ENCODE measurements at places on chromosomes 4 and X.

DNA sequence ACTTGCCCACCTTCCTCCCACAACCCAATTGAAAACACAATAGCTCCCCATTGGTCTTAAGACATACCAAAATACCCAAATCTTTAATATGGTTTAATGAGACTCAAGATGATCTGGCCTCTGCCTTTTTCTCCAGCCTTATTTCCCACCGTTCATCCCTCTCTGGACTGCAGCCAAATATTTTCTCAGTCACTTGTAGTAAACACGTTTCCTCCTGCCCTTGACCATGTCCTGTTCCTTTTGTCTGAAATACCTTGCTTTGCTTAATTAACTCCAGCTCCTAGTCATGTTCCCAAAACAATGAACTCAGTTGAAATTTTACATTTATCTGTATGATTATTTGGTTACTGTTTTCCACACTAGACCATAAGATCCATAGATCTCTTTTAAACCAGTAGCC is 8.4 kb upstream of the NUP54 start:
- DNase-seq = no peak

DNA sequence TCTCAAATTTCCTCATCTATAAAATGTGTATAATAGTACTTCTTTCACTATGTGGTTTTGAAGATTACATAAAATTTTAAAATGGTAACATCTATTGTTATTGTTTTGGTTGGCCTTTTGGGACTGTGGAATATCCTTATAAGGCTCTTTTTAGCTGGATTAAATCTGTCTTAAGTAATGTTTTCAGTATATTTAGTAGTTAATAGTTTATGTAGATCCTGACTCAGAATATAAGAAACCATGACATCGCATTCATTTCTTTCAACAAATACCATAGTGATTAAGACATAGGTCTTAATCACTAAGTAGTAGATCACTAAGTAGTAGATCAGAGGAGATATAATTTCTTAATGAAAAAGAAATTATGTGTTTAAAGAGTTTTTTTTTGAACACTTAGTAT is 48.5 kb downstream of the MRPL1 start:
- DNase-seq = no peak

DNA sequence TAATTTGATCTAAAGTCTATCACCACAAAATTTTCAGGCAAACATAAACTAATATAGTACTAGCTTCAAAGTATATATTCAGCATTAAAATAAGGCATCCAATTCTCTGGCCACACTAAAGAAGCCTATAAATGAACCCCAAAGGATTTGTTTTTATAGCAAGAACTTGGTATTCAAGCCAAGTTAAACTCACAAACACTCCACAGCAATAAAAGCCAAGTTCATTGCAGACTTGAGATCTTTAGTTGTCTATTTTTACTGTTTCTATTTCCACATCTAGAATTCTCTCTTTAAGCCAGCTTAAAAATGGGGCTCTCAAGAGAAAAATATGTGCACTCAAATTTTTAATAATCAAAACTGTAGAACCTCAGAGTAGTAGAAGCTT is 51.1 kb downstream of the WDFY3 start:
- DNase-seq = no peak

GRCh38 chr4:159401791-159402380 is 299.0 kb downstream of the RAPGEF2 start:
- DNase-seq = no peak

DNA sequence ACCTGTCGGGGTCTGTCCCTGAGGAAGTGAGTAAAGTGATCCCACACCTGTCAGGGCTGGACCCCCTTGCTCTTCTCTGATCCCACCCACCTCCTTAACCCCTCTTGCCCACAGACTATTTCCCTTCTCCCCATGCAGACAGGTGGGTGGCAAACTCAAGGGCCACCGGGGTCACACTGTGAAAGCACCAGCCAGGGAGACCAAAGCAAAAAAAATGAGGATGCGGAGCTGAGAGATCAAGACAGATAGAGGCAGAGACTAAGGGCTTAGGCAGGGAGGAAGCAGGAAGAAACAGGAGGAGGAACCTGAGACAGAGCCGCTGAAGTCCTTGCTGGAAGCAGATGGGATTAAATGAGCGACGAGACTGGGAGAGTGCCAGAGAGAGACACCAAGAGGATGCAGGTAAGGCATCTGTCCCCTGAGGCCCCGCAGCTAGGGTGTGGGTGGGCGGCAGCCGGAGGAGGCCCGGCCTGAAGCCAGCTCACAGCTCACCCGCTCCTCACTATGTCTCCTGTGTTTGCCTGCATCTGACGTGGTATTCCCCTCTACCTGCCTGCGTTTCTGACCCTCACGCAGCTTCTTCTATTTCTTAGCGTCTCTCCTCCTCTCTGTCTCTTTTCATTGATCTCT is 7.2 kb downstream of the TIMM17B start:
- DNase-seq = no peak

DNA sequence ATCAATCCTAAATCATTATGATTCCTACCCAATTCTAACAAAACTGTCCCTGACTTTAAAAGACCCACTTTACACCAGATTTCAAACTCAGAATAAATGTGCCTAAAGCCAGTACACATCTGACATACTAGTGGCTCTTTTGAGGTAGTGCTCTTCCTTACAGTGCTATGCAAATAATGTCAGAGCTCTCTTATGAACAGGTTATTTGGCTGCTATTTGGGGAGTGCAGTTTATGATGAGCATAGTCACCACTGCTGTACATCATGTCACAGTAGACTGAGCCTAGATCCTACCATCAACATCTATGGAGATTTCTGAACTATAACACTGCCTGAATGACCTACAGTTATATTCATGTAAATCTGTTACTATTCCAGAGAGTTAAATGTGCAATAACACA is 50.4 kb upstream of the PAGE5 start:
- no peak for DNase-seq

DNA sequence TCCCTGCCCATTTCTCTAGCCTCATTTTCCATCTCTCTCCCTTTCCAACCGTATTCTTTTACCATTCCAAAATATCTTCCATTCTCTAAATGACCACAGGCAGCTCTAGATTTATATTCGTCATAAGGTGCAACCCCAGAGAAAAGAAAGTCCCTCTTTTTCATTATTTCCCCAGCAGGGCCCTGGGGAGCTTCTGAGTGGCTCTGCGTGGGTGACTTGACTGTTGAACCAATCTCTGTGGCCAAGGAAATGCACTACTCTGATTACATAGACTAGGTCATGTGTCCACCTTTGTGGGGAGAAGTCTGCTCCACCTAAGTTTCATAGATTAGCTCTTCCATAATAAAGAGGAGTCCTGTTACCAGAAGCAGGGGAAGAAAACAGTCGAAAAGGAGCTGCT is 51.4 kb downstream of the ATOH1 start:
- no peak for DNase-seq

- no peak for DNase-seq
Measured at GRCh38 chr4:158758142-158758541, 10.7 kb upstream of the FNIP2 start.

DNA sequence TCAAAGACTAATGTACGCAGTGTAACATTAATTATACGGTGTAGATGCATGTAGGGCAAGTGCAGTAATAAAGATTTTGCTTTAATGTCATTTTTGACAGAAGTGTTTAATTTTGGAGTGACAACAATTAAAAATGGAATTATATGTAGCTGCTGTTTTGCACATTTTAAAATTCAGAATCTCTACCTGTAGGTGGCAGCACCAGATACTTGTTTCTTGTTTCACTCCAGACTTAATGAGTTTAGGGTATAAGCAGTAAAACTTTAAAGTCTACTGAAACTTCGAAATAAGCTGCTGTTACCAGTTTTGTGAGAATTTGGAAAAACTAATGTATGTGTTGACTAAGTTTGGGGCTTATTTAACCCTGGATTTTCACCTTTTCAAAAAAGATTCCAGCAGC is 144.9 kb downstream of the POLA1 start:
- no peak for DNase-seq

DNA sequence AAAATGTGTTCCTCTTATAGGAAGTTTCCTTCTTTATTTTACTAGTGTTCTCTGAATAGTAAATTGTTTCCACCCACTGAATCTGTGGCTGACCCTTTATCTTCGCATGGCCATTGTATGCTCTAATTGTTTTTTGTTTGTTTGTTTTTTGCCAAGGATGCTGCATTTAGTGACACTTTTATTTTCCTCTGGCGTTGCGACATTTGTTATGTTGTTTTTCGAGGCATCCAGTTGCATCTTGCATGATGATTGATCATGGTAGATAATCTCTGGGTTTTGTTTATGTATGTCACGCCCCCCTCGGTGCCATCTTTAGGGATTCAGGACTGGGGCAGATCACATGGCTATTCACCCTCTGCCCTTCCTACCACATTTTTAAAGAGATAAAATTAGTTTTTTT is 2.2 kb downstream of the NMU start:
- no peak for DNase-seq

- no peak for DNase-seq
Measured at GRCh38 chrX:149124526-149125108, 380.5 kb downstream of the IDS start.

GRCh38 chr4:9867751-9868425 is 86.5 kb downstream of the DRD5 start:
- no peak for DNase-seq

- no peak for DNase-seq
Measured at GRCh38 chr4:112927544-112927943, 121.9 kb upstream of the ANK2 start.

GRCh38 chr4:40192114-40193015 is 4.5 kb upstream of the RHOH start:
- DNase-seq = no peak

GRCh38 chr4:10184041-10184440 is 67.4 kb upstream of the WDR1 start:
- DNase-seq = no peak

GRCh38 chr4:184448821-184449220 is 25.5 kb downstream of the IRF2 start:
- DNase-seq = no peak

DNA sequence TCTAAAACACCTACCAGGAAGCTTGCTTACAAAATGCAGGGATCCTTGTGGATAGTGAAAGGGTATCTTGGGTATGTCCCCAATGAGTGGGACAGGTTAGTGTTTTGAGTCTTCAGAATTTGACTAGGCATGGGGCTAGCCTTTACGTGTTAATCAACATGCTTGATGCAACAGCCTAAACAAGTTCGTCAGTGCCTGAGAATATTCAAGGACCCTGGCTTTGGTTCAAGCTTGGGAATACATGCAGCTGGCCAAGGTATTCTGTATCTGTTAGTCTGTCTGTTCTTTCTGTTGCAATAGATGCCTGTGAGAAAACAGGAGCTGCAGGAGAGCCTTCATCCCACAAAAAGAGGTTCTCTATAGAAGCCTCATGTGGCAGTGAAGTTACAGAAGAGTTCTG is 149.5 kb downstream of the CCNG2 start:
- no peak for DNase-seq

DNA sequence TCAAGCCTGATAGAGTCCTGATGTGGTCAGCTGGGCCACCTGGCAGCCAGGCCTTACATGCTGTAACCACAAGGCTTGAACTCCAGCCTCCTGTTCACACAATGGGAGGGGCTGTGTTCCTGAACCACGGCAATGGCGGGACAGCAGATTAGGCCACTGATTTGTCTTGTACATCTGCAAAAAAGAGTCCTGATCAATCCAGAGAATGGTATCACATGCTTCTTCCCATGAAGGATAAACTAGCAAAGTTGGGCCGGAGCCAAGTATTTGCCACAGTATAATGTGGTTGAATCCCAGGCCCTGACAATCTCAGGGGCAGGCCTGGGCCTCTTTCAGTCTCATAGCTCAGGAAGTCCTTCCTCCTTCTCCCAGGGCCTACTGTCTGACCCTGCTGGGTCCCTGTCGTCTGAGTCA is 2182.5 kb upstream of the AGA start:
- DNase-seq = no peak

DNA sequence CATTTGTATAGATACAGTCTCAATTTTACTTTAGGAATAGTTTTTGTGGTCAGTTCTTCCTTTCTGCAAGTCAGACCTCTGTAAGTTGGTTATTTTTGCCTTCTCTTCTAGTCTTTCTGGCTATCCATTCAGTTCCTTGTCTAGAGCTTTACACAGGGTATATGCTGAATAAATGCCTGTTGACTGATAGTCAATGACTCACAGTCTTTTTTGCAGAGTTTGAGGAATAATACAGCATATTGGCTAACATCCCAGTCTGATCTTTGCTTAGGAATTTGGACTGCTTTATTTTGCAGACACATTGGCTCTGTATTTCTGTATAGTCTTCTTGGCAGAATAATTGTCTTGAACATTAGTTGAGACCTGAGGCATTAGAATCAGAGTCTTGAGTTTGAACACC is 132.4 kb downstream of the MAGEC1 start:
- DNase-seq = no peak

GRCh38 chr4:140100771-140101170 is 53.2 kb downstream of the MAML3 start:
- DNase-seq = no peak

DNA sequence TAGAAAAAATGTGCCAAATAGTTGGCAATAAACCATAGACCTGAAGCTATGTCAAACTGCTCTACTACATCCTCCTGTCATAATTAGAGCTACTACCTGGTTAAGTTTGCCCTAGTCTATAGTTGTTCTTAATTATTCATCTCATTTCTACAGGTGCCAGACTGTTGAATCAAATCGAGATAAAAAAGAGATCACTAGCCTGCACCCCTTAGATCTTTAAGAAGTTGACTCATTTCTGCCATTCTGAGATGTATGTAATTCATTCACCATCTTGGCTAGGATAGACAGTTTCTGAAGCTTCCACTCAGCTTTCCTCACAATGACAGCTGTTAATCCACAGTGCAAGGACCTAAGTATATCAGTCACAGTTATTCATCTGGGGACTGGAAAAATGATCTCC is 452.1 kb upstream of the BOD1L1 start:
- no peak for DNase-seq

DNA sequence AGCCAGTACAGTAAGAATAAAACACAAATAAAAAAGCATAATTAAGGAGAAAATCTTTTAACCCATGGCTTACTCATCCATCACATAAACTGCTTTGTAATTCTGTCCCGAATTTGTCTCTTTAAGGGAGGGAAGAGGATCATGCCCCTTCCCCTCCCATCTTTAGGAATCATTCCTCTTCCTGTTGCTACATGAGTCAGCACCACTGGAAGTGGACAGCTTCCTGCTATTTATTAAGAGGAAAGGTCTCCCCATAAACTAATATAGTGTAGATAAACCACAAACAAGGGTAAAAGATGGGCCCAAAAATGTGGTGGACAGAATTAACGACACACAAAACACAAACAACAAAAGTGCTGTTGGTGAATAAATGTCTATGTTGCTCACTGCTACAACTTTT is 75.8 kb downstream of the PPP3CA start:
- no peak for DNase-seq

- DNase-seq = peak; percentile 24
Measured at GRCh38 chr4:183722731-183723560, 63.9 kb downstream of the TRAPPC11 start.

- no peak for DNase-seq
Measured at GRCh38 chr4:185651137-185651677, 115.9 kb upstream of the PDLIM3 start.
